ENCODE measurements at places on chromosomes 4 and X.

GRCh38 chrX:54640103-54640690, 110.2 kb downstream of the GNL3L start:
- no peak for DNase-seq

GRCh38 chr4:18318682-18319388, 297.3 kb upstream of the LCORL start:
- DNase-seq = peak; percentile 7

- no peak for DNase-seq
These were observed 18.2 kb upstream of the TNIP3 start for GRCh38 chr4:121182296-121182695.

- no peak for DNase-seq
These were observed 121.0 kb upstream of the MYOZ2 start for GRCh38 chr4:119014658-119015057.

DNA sequence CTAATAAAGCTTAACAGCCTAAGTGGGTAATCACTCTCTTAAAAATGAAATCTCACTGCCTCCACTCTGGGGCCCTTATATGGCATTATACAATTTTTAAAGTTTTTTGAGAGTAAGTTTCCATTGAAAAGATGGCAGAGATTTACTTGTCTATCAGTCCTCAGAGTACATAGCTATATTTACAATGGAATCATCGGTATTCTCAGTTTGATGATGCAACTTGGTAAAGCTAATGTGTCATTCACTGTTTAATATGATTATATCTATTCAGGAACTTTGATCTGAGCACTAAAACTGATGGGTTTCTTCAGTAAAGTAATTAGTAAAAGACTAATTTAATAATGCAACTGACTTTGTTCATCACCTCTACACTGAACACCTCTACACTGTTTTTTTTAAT, 51.6 kb downstream of the CT47B1 start:
- DNase-seq = no peak

DNA sequence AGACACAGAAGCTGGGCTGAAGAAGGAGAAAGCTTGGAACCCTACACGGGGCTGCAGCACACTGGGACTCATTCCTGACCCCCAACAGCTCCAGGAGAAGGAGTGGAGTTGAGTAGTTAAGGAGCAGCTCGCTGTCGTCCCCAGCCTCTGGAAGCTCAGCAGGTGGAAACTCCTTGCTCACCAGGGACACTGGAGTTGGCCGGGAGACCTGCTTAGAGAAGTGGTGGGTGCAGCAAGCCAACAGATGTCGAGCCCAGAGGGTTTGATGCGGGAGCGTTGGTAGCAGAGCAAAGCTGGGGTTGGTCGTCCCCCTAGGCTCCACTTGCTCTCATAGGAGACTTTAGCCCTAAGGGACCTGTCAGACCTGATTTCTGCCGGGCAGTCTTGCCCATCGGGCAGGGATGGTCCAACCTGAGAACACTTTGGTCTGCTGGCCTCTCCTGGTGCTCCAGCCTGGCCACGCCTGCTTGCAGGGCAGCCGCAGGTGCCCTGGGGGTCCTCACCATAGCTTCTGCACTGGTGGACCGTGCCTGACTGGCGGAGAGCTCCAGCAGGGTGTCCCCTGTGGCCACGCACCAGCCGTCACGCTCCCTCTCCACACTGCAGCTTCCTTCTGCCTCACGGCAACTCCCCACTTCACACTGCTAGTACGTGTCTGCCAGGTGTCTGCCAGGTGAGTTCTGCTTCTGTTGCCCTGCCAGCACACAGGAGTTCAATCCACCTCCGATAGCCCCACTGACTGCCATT, 353.7 kb downstream of the GASK1B start:
- DNase-seq = no peak

- no peak for DNase-seq
These were observed 86.6 kb downstream of the DNAAF6 start for GRCh38 chrX:107293056-107293455.

DNA sequence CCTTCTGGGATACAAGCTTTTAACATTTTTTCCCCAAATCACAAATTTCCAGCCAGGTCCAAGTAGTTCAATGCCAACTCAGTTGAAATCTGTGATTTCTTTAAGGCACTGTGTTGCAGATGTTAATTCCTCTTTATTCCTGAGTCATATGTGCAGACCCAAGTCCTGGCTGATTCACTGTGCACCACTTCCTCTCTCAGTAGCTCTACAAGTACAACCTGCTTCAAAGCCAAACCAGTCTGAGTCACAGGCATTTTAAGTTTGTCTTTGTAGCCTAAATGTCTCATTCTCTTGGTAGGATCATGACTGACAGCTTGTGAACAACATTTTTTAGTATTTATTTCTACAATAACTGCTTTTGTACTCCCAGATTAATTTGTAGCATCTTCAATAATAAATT, 165.6 kb upstream of the S100G start:
- no peak for DNase-seq

- DNase-seq = no peak
These were observed 292.7 kb downstream of the GALNTL6 start for GRCh38 chr4:172105918-172106317.

- no peak for DNase-seq
These were observed at the start of gene SHISA3 for GRCh38 chr4:42396752-42397634. SHISA3 (plus strand) TSS chr4:42397488; CDS start chr4:42398057, 569 bp downstream.

GRCh38 chrX:102658556-102658955, 7.3 kb downstream of the GPRASP1 start:
- no peak for DNase-seq

DNA sequence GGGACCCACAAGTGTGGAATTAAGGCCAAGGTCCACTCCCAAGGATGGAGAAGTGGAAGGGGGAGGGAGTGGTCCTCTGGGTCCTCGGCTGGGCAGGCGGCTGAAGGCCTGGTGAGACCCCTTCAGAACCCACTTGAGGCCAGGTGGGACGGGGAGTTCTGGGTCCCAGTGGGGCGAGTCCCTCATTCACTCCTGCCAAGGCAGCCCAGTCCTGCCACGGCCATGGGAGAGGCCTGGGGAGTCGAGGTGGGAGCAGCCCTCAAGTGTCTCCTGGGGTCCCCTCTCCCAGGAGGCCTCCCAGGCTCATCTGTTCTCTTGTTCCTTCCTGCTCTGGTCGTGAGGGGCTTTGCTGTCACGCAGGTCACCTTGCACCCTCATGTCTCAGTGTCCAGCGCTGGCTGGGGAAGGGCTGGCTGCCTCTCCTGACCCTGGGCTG, 6.1 kb upstream of the SH3BP2 start:
- DNase-seq = no peak

DNA sequence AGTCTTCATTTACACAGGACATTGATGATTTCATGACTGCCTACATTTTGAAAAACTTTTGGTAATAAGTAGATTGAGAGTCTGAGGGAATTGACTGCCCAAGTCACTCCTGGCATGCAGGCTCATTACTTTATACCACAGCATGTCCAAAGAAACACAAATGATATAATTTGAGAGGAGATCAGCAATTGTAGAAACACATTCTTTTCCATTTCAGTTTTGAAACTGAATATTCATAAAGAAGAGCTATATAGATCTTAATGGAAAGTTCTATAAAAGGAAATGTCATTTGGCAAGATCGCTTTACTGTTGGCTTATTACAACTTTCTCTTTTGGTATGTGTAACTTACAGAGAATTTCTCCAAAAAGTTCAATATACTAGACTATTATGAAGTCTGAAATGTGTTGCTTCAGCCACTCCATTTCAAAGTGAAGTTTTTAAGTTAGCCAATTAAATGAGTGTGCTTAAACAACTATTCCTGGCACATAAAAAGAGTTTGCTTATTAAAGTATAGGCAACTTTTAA, 158.0 kb downstream of the ARAP2 start:
- DNase-seq = no peak

DNA sequence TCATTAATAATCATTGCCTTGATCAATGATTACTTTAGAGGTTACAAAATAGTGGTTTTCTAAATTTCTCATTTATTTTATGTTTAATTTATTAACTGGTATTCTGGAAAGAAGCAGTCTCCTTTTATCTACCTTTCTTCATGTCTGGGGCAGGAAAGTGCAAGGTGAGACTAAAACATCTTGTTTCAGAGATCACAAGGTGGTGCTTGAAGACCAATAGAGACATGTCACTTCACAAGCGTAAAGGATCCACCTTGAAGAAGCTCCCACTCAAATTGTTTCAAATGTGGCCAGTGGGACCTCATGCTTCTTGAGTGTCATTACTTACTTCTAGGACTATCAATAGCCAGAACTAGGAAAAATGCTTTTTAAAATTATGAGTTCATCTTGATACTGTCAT, 1568.7 kb downstream of the RPA4 start:
- DNase-seq = no peak

GRCh38 chr4:126708716-126709115, 924.0 kb upstream of the INTU start:
- DNase-seq = peak; percentile 35

- no peak for DNase-seq
These were observed 8.6 kb downstream of the APEX2 start for GRCh38 chrX:55008571-55009358.

DNA sequence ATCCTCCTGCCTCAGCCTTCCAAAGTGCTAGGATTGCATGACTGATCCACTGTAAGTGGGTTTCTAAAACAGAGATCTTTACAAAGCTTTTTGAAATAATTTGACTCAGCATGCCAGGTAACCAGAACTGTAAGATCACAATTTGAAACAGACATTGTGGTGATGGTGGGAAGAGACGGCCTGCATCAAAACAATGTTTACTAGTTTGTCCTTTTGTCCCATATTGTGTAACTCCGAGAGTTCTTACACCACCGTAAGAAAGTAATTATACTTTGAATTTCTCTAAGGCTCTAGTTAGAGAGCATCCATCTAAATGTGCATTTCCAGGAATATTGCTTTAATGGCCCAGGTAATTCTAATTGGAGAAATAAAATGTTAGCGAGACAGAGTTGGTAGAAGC, 594 bp upstream of the ARHGAP24 start:
- no peak for DNase-seq

- no peak for DNase-seq
These were observed at the start of gene TKTL2 for GRCh38 chr4:163473576-163473975. TKTL2 (minus strand) TSS chr4:163473754; CDS start chr4:163473734, 20 bp downstream.

DNA sequence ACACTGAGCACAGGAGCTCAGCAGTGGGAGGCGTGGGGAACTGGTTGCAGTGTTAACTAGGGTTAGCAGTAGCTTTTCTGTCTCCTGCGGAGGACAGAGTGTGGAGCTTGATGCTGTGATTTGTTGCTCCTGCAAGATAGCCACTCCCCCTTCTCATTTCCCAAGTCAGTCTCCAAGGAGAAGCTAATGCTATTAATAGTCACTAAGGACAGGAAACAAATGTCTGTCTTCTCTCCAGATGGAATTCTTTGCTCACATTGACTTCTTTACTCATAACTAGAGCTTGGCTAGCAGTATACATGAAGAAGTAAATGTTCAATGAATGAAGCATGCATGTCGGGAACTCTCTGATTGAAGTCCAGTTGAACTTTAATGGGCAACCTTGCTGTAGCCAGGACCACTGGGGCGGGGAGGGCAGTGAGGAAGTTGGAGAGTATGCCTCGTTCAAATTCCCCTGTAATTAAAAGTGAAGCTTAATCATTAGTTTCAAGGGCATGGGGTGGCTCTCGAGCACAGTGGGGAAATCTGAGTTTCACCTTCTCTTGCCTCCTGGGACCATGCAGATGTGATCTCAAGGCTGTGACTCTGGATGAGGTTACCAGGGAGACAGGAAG, 156.6 kb upstream of the SCML1 start:
- DNase-seq = peak; percentile 35

DNA sequence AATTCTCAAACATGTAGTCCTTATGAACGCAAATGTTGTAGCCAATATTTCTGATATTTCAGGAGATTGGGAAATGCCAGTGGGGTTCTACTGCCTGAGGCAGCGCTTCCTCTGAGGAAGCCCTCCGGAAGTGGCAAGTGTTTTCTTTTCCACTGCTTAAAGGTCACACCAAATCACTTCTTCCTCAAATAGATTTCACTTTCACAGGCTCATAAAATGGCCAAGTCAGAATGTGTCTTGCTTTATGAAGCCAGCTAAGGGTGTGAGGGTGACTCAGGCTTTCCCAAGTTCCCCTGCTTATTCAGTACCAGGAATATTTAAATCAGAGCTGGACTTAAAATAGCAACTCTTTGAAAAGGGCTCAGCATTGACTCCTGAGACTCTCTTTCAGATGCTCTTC, 514.2 kb upstream of the DIPK2B start:
- DNase-seq = no peak

GRCh38 chr4:146165221-146165620, 10.3 kb upstream of the LSM6 start:
- DNase-seq = no peak

DNA sequence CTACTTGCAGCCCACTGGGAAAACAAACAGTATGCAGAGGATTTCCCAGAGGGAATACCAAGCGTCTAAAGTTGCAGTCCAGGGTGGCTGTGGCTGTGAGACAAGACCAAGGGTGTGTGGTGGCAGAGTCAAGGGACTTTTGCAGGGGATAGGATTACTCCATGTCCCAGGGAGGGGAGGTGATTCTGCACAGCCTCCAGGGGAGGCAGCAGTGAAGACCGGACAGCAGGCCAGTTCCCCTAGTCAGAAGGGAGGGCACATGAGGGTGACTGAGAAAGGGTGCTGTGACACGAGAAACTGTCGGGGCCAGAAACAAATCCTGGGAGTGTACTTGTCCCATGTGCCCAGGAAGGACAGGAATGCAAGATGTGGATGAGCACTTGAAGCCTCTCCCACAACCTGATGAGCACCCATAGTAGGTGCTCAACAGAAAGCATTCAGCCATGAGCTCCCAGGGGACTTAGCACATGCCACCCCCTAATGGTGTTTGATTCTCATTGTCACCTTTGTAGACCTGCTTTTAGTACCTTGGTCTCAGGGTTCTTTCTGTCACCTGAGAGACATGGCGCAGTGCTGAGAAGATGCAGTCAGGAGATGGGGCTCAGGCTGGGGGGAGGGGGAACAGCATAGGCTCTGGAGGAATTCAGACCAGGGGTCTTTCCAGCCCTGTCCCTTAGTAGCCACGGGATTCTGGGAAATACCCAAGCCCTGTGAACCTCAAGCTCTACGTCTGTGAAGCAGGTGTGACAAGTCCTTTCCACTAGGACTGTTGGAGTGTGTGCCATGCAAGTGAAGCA, 18.1 kb upstream of the HSFX3 start:
- DNase-seq = no peak

DNA sequence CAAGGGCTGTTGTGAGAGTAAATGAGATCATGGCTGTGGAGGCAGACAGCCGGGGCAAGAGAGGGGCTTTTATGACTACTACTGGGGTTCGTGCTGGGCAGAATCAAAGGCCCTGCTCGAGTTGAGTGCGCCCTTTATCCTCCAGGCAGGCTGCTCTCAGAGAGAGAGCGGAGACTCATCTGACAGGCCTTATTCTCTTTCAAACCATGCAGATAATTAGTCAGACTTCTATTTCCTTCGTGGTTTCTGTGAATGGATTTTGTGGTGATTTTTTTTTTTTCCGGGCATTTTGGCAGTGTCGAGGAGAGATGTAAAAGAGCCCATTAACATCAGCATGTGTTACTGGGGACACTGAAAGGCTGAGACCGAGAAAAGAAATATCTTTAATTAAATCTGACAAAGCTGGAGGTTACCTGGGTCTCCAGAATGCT, 73.6 kb downstream of the MED28 start:
- DNase-seq = peak; percentile 89

GRCh38 chrX:20399728-20400414, 133.2 kb upstream of the RPS6KA3 start:
- no peak for DNase-seq
